ENCODE measurements at places on chromosomes 4 and X. TPM values are rescaled to one million over a fixed set of nuclear protein-coding genes. Genes with fewer than 3 reads are reported as not detected.

DNA sequence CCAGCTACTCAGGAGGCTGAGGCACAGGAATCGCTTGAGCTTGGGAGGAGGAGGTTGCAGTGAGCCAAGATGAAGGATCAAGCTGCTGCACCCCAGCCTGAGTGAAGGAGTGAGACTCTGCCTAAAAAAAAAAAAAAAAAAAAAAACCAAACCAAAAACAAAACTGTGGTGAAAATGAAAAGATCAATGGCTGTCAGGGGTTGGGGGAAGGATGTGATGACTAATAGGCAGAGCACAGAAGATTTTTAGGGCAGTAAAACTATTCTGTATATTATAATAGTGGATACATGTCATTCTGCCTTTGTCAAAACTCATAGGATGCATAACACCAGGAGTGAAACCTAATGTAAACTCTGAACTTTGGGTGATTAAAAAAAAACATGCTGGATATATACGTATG, 69.9 kb upstream of the ELOVL6 start:
- DNase-seq, result no peak

GRCh38 chr4:28639747-28640146, 1779.1 kb downstream of the STIM2 start:
- no peak for DNase-seq

GRCh38 chrX:132563976-132564375, 75.1 kb upstream of the MBNL3 start:
- no peak for DNase-seq

DNA sequence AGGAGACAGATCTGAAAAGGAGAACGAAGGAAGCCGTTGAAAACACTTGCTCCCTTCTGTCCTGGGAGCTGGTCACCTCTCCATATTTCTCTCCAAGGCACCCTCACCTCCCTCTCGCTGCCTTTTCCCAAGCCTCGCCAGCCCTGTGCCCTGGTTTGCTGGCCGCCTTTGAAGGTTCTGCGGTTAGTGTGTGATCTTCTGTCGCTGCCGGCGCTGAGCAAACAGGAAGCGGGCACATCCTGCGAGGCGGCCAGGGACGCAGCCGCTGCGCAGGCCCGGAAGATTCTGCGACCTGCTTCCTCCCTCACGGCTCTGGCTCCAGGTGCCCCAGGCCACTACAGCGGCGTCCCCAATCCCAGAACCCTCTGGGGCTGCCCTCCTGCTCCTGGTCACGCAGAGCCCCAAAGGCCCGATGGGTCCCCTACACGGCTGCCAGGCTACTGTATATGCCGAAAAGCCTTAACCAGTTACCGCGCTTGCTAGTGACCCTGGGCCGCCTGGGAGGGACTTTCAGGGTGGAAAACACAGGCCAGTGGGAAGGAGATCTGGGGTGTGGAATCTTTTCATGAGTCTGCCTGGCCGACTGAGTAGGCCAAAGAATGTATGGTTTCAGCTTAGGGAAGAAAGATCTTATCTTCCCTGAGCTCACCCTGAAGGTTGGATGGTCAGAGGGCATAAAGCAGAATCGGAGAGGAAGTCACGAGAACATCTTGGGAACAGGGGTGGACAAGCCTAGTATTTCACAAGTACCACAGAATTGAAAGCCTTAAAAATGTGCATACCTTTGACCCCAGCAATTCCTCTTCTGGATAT, 2.3 kb upstream of the SASH3 start:
- DNase-seq, result peak; percentile 68

DNA sequence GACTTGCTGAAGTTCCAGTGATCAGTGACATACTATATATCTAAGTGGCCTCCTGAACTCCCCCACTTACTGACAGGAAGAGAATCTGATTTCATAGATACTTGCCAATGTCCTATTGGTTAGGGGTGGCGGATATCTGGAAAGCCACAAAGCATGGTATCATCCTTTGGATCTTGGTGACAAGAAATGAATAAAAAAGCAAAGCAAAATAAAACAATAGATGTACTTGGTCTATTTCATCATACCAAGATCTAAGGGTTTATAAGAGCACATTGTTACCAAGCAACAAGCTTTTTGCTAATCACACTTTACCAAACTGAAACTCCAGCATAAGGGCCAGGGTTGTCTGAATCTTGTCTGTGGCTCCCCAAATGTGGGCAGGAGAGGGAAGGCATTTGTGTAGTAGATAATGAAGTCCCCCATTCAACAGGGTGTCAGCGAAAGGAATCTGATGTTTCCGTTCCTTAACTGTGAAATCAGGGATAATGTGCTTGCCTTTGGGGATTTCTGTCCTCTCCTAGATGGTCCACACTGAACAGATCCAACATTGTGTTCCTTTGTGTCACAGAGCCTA, 125.0 kb upstream of the SMIM10 start:
- no peak for DNase-seq

DNA sequence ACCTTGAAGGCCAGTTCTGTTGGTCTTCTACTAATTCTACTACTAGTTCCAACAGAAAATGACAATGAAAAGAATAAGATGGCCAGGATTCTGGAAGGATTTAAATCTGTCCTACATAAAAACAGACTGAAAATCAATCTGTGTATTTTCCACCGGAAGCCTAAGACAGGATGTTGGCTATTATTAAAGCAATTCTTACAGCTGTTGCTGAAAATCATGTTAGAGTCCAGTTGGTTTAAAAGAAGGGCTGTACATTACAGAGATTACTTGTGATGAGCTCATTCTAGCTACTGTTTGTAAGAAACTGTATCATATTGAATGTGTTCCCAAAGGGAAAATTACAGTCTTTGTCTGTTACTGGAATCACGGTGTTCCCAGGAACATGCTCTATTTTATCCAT, 54.8 kb upstream of the MAGEB16 start:
- no peak for DNase-seq

GRCh38 chr4:140740906-140741670, 15.1 kb downstream of the TBC1D9 start:
- no peak for DNase-seq

- DNase-seq, result no peak
Measured at GRCh38 chr4:159443975-159444374, 341.1 kb downstream of the RAPGEF2 start.

Gene SOD3
- total RNA-seq, result 3.8 TPM

Gene GASK1B
- total RNA-seq, result 7.5 TPM

Gene STATH
- not detected for total RNA-seq

Gene POLA1
- total RNA-seq, result 9.4 TPM

Gene LRAT
- not detected for total RNA-seq

Measured in psoas muscle (tissue), 8 donors.